NCI-H1105 (cell line): ENCODE measurements at places on chromosomes 12 and 14.

DNA sequence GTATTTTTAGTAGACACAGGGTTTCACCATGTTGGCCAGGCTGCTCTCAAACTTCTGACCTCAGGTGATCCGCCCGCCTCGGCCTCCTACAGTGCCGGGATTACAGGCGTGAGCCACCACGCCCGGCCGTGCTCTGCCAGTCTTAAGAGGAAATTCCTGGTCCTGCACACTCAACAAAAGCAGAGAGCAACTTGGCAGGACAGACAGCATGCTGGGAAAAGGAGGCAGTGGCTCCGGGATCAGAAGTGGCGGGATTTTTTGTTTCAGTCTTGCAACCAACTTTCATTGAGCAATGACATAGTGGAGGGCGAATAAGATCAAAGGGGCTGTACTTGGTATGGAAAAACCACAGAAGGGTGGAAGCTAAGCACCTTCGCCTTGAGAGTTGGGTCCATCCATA lies 2.1 kb downstream of the CKAP4 start:
- no peak for DNase-seq

DNA sequence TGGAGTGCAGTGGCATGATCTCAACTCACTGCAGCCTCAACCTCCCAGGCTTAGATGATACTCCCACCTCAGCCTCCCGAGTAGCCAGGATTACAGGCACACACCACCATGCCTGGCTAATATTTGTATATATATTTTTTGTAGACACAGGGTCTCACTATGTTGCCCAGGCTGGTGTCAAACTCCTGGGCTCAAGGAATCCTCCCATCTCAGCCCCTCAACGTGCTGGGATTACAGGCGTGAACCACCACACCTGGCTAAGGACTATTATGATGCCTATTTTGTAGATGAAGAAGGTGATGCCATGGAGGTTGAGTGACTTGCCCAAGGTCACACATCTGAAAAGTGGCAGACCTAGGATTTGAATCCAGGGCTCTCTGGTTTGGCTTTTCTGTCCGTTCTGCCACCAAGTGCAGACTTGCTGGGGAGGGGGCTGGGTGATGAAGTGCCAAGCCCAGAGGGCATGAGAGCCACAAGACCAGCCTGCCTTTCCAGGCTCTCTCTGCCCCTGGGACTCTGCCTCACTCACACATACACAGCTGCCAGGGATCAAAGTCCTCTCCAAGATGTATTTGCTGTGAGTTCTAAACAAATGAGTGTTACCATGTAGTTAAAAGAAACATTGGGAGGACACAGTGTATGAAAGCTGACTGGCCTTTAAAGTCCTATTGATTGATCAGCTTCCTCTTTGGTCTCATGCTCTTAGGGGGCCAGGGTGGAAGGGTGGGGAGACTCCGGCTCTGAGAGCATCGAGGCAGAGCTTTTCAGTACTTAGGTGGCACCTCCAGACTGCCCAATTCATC lies 21.3 kb upstream of the RBM19 start:
- no peak for DNase-seq

DNA sequence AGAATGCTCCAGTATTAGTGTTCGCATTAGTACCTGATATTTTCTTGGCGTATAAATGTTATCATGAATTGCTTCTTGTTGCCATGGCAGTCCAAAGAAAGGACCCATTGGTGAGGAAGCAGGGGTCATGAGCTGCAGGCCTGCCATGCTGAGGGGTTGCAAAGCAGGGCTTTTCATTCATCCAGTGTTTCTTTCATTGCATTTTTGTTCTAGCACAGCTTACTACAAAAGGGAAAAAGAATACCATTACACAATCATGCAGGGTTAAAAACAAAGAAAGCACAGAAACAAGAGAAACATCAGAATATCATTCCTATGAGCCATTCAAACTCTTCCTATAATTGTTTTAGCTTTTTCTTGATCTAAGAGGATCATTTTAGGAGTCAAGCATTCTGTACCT lies 24.0 kb downstream of the DICER1 start:
- DNase-seq, result no peak

DNA sequence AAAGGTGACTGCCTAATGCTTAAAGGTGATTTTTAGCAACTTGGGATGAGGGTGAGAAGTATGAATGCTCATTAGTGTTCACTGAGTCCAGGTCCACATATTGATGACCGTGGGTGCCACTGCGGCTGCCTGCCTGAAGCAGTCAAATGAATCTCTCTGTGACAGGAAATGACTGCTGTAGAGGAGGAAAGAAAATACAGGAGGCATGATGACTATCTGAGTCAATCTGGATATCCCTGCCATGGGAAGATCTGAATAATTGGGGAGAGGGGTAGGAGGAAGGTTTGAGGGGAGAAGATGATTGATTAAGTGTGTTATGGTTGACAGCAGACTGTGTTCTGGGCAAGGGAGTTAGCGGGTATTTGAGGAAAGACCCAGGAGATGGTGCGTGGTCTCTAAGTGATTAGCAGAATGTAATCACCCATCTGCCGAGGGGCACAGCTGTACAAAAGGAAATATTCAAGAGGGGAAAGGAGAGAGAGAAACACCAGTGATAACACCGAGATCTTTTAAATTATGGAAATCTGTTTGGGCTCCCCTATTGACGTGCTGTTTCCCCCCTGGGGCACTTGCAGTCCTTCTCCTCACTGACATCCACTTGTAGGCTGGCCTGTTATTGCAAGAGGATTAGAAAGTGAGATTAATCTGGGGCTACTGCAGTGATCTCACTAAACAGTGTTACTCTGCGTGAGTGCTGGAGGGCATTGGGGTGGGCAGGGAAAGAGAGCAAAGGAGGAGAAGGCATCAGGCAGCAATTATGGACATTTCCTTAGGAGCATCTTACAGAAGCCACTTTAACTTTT lies 97.7 kb downstream of the AKAP6 start:
- no peak for DNase-seq

DNA sequence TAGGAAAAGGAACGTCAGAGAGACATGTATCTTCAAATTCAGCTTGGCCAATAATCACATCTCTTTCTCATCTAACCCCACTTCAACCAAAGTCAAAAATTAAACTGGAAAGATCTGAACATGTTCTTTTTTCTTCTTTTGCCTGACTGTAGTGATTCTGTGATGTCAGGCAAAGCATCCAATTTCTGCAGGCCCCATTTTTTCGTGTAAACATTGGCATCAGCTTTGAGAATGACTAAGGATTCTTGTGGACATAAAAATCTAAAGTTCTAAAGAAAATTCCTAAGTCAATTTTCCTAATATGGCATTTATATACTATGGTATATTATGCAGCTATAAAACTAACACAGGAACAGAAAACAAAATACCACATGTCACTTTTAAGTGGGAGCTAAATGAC lies 89.1 kb downstream of the STXBP6 start:
- DNase-seq, result no peak

DNA sequence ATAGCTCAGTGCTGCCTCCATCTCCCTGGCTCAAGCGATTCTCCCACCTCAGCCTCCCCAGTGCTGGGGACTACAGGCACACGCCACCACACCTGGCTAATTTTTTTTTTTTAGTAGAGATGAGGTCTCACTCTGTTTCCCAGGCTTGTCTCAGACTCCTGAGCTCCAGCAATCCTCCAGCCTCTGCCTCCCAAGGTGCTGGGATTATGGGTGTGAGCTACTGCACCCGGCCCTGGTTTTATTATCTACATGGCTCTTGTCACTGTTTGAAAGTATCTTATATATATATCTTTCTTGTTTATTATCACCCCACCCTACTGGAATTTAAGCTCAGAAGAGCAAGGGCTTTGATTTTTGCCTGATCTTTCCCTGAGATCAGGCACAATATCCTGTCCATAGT lies 7.6 kb upstream of the TMED10 start:
- DNase-seq, result no peak

DNA sequence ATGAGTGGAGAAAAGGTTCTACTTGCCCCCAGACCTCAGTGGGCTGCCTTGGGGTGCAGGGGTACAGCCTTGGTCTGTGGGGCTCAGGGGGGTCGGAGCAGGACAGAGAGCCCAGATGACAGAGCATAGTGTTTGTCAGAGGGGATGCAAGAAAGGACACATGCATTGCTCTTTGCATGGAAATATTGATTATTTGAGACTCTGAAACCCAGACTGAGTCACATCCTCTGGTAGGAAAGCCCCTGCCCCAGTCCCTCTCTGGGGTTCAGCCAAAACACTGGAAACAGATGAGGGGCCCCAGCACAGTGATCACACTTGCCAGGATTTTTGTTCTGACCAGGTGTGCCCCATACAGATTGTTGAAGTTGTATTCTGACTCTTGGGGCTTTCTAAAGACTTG lies 1094.4 kb downstream of the BCL11B start:
- no peak for DNase-seq

DNA sequence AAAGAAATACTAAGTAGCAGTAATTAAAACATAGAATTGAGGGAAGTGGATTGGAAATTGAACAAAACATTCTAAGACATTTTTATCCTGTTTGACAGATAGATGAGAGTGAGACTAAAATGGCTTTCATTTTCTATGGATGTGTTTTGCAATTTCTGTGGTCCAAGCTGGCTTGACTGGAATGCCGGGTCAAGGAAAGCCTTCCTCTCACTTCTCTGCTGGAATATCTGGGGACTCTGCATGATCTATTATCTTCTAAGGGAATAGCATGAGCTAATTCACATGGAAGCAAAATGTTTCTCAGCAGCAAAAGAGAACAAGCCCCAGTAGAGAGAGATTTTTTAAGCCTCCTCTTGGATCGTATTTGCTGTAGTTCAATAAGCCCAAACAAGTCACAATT lies 407.9 kb upstream of the ATXN7L3B start:
- no peak for DNase-seq

DNA sequence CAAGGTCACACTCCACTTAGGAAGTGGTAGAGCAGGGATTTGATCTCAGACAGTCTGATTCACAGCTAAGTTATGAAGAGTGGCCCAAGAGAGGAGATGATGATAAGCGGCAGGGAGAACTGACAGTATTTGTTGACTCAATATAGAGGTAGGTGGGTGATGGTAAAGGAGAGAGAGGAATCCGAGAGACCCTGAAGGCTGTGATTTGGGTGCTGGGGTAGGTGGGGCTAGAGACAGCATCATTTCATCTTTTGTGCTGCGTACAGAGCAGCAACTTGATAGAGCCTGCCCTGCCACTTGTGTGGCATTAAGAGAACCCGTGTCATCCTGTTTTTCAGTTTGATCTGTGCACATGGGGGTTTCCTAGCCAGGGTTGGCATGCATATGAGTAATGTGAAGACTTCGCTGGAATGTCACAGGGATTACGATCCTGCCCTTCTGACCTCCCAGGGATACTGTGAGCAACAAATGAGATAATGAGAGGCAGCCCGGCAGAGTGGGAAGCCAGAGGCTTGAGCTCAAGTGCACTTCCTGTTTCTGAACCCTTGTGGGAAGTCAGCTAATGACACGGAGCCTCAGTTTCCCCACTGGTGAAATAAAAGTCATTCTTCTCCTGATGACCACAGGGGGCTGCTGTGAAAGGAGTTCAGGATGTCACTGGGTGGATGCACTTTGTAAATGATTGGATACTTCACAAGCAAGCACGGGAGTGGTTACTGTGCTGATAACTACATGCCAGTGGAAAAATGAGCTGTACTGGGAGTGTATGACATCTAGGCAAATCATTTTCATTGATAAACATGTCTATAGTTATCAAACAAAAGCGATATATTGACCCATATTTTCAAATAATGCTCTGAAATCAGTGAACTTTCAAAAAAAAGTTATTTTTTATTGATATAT lies 59.5 kb upstream of the IGF1 start:
- no peak for DNase-seq

DNA sequence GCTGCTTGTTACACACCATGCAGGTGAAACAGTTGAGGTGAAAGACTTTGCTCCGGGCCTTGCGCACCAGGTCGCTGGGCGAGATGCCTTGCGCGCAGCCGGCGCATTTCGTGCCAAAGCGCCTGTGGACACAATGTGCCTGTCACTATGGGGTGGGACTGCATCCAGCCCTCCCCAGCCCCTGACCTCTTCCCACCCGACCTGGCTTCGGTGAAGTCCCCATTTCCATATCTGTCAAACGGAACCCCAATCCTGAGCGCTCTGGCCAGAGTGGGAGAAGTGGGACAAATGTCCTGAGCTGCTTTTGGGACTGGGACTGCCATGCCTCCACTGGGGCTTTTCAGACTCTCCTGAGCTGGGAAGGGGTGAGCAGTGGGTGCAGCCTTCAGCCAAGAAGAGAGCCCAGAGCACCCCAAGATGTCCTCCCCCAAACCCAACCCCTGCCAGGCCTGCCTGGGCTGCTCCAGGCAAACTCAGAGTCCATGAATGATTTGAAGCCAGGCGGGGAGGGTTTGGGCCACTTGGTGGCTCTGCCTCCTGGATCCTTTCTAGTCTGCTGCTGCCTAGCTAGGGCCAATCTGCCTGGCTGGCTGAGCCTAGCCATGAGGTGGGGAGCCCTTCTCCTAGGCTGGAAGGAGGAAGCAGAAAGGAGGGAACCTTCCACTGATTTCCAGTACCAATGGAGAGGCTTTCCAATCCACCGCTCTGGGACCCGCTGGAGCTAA lies 2.3 kb downstream of the LHX5 start:
- no peak for DNase-seq

DNA sequence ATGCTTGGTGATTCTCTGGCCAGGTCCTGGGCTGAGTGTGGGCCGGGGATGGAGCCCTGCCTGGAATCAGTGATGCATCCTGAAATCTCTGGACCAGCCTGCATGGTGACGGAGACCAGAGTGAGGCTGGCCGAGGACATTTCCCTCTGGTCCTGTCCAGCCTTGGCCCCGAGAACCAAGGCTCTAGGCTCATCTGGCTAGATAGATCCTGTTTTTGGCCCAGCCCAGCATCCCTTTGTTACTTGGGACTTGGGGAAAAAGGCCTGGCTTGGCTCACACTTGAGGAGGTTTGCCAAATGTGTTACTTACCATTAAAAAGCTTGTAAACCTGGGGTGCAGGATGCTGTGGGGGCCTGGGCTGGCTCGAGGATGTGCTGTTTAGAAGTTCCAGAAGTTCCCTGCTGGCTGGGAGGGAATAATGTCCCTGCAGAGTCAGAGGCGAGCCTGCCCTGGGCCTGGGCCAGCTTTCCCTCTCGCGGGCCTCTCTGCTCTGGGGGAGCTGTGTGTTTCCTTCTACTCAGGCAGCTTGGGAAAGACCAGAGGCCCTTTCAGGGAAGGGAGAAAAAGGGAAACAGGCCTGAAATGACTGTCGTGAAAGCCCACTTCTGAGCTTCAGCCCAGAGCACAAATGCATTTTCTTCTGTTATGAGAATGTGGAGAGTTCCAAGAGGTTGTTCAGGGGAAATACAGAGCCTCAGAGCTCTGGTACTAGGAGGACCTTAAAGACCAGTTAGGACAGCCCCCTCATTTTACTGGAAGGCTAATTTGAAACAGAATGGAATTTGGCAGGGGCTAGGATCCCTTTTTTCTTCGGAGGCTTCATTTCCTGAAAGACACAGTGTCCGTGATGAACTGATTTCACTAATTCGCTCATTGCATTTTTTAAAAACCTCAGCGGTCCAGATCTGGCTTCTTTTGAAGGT lies 47.2 kb upstream of the CTDSP2 start:
- no peak for DNase-seq

GRCh38 chr12:79183926-79184325 lies 319.4 kb downstream of the SYT1 start:
- DNase-seq, result no peak

- DNase-seq, result no peak
These were observed 873.6 kb downstream of the C12orf50 start for GRCh38 chr12:87155621-87156020.
